ENCODE measurements at places on chromosomes 1 and 21. TPM values are rescaled to one million over a fixed set of nuclear protein-coding genes. Genes with fewer than 3 reads are reported as not detected.
A peak's percentile ranks its signal among the peaks of the same experiment; 100 is the strongest.

- DNase-seq: no peak
Measured at GRCh38 chr1:56617141-56617540, 28.0 kb upstream of the PRKAA2 start.

DNA sequence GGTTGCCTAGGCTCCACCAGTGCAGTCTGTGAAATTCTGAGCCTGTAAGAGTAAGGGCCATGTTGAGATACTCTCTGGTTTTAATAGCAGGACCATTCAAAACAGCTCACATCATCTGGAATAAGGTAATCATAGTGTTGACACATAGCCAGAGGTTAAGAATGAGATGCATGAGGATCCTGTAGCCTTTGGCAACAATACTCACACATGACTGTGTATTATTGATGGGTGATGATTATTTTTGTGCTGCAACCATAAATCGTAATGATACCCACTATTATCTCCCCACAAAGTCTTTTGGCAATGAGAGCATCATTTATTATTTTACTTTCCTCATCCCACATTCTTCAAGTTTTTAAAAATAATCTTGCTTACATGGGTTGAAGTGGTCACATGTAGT, 35.5 kb downstream of the KCNK2 start:
- DNase-seq: peak; percentile 86

- DNase-seq: peak; percentile 55
Measured at GRCh38 chr1:25435397-25436108, 4.9 kb downstream of the MACO1 start.

- no peak for DNase-seq
Measured at GRCh38 chr21:28299946-28300345, 692.7 kb downstream of the LTN1 start.

DNA sequence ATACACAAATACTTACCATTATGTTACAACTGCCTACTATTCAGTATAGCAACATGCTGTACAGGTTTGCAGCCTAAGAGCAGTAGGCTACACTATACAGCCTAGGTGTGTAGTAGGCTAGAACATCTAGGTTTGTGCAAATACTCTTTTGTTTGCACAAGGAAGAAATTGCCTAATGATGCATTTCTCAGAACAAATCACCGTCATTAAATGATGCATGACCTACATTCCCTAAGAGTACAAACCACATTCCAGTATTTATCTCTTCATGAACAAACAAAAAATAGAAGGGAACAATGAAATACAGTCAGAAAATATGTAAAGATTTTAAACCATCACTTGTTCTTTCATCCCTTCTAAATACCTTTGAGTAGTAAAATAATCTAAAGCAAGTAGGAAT, 109.7 kb upstream of the HP1BP3 start:
- DNase-seq: peak; percentile 61

AGT gene
- 1.1 TPM for total RNA-seq

TSSK3 gene
- total RNA-seq: 2.3 TPM

YIPF1 gene
- 34.4 TPM for total RNA-seq

NEXN gene
- total RNA-seq: 17.6 TPM

All from fibroblast of the aortic adventitia (primary cell).